ENCODE measurements at places on chromosomes 11 and 22. TPM values are rescaled to one million over a fixed set of nuclear protein-coding genes. Genes with fewer than 3 reads are reported as not detected.
A peak's percentile ranks its signal among the peaks of the same experiment; 100 is the strongest.

The TRIM49D2 gene
- not detected for total RNA-seq

The MN1 gene
- total RNA-seq = 5.8 TPM

The TRPM5 gene
- 0.29 TPM for total RNA-seq

The RIMBP3C gene
- total RNA-seq = not detected

The SLC37A2 gene
- 113 TPM for total RNA-seq

DNA sequence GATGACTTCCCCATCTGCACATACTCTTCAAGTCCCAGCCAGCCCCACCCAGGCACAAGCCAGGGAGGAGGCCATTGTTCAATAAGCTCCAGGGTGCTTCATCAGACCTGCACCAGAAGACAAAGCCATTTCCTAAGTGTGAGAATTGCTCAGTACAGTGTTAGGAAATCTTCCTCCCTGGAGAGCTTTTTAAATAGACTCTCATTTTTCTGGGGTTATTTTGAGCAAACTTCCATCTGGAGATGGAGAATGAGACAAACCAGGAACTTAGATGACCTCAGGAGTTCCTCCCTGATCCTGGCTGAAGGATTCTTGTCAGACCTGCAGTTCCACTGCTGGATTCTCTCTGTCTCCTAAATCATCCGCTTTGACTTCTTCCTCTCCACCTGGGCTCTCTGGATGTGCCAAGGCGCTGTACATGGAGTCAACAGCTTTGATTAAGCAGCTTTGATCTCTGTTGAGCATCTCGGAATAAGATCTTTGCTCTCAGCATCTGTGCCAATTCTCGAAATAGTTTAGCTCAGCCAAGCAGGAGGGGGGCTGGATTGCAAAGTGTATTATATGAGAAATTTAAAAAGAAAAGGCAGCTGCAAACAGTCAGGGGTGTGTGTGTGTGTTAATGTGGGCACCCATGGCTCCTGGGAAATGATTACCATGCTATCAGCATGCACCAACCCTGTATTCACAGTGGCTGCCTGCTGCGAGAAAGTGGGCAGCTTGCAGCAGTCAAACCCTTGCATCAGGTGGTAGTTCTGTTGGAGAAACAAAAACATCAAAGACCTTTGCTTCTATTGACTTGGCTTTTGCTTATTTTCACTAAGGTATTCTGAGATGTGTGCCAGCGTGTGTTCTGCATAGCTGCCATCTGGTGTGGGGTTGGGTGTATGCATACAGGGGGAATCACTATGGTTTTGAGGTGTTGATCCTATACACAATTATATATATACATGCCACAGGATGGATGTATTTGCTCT is 70.2 kb upstream of the NAV2 start:
- no peak for DNase-seq

DNA sequence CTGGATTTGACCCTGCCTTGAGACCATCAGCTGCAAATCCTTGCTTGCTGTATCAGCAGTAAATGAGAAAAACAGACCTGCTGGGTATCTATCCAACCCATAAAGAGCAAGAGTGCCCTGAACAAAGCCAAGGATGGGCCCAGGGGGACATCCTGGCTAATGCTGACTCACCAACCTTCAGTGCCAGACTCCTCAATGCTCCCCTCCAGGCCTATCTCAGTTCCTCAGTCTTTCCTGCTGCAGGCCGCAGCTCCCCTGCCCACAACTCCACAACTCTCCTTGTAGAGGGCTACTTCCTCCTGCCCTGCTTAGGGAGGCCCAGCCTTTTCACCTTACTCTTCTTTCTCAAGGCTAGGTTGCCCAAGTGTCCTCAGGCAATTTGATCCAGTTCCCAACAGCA is 2.6 kb downstream of the LAMTOR1 start:
- no peak for DNase-seq

GRCh38 chr11:71518506-71519471 is 8.3 kb upstream of the KRTAP5-7 start:
- peak; percentile 44 for DNase-seq

- DNase-seq = peak; percentile 66
Observed at GRCh38 chr11:130816546-130817329, 99.5 kb downstream of the SNX19 start.

DNA sequence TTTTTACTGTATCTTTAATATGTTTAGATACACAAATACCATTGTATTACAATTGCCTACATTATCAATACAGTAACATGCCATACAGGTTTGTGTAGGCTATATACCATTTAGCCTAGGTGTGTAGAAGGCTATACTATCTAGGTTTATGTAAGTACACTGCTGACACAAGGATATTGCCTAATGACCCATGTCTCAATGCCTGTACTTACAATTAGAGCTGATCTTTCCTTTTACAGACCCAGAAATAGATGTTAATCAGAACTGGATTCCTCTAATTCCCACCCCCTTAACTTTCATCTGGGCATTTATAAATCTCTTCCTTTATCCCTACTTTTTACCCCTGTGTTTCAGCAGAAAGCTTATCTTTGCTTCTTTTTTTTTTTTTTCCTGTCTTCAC is 229.5 kb downstream of the METTL15 start:
- no peak for DNase-seq

DNA sequence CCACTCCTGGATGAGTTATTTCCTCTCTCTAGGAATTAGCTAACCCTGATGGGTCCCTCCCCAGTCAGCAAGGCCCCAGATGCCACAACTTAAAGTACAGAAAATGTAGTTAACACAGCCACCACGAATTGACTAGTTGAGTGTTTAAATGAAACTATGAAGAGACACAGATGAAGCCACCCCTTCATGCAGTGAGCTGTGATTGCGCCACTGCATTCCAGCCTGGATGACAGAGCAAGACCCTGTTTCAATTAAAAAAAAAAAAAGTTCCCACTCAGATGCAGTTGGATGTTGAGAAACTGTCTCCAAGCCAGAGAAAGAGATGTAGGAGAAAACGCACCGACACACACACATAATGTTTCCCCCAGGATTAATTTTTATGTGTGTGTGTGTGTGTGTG is 53.3 kb downstream of the SCN3B start:
- DNase-seq = no peak

GRCh38 chr11:115912484-115912945 is 408.3 kb upstream of the CADM1 start:
- no peak for DNase-seq

DNA sequence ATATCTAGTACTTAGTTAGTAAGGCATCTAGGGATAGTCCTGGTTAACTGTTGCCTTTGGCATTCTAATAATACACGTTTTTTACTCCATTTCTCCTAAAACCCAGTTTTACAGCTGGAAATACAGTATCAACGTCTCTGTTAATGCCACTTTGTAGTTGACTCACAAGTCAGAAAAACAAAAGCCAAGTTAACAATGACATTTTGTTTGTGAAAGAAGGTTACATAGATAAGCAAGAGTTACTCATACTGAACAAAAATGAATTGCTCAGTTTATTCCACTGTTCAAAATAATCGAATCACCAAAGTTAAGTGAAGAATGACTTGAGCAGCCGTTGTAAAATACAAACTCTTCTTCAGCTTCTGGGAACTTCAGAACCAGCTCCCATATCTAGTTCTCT is 540.3 kb downstream of the ETS1 start:
- no peak for DNase-seq

DNA sequence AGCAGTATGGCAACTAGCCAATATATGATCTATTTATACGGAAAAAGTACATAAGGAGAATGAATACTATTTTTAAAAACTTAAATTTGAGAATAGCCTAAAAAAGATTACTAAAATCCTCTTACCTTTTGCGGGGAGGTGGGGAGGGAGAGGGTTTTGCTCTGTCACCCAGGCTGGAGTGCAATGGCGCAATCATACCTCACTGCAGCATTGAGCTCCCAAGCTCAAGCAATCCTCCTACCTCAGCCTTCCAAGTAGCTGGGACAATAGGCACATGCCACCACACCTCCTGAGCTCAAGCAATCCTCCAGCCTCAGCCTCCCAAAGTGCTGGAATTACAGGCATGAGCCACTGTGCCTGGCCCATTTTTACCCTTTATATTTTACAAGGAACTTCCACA is 82.0 kb downstream of the TTC28 start:
- DNase-seq = no peak

- peak; percentile 43 for DNase-seq
Observed at GRCh38 chr22:47445212-47445611, 682.8 kb downstream of the TBC1D22A start.

DNA sequence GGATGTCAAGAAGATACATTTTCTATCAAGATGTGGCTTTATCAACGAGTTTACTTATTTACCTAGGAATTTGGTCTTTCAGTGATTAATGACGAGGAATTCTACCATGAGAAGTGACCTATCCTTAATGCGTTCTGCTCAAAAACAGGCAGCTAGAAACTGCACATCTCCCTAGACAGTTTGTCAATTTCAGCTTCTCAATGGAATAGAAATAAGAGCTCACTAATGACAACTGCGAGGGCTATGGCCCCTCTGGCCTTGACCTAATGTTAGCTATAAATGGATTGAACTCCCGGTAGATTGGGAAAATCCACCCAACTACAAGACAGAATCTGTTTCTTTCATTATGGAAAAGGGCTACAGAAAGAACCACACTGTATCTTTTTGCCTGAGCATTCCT is 223.4 kb downstream of the CADM1 start:
- no peak for DNase-seq

GRCh38 chr11:127458561-127458960 is 458.0 kb upstream of the KIRREL3 start:
- DNase-seq = no peak
